CD4-positive, alpha-beta T cell treated with Interleukin-6 for 4 hours (primary cell): ENCODE measurements at places on chromosomes 13 and 19.

GRCh38 chr13:112207129-112207528, 140.2 kb downstream of the SOX1 start:
- DNase-seq, result no peak

GRCh38 chr19:16076958-16077611, 790 bp downstream of the TPM4 start:
- DNase-seq, result peak; percentile 57

GRCh38 chr19:12111943-12112637, 28.1 kb downstream of the ZNF20 start:
- no peak for DNase-seq

GRCh38 chr19:48646001-48646721, at the start of gene CA11:
Gene CA11, minus strand, starts transcription at chr19:48646187. Its CDS starts 555 bp downstream, at chr19:48645632.
- peak; percentile 94 for DNase-seq

- DNase-seq, result no peak
Observed at GRCh38 chr19:2952953-2953481, 8.2 kb upstream of the ZNF77 start.

DNA sequence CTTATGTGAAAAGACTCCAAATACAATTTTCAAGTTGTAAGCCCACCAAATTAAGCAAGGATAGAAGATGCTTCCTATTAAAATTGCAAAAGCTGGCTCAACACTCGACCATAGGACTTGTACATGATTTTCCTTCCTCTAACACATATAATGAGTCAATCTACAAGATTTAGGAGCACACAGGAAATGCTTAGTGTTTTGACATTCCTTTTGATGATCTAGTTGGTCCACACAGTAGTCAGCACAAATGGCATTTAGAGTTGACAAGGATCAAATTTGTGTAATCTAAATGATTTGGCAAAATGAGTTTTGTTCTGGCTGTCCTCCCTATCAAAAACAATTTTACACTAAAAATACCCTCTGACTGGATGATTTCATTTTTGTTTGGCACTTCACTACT, 340.2 kb downstream of the DIAPH3 start:
- DNase-seq, result no peak

DNA sequence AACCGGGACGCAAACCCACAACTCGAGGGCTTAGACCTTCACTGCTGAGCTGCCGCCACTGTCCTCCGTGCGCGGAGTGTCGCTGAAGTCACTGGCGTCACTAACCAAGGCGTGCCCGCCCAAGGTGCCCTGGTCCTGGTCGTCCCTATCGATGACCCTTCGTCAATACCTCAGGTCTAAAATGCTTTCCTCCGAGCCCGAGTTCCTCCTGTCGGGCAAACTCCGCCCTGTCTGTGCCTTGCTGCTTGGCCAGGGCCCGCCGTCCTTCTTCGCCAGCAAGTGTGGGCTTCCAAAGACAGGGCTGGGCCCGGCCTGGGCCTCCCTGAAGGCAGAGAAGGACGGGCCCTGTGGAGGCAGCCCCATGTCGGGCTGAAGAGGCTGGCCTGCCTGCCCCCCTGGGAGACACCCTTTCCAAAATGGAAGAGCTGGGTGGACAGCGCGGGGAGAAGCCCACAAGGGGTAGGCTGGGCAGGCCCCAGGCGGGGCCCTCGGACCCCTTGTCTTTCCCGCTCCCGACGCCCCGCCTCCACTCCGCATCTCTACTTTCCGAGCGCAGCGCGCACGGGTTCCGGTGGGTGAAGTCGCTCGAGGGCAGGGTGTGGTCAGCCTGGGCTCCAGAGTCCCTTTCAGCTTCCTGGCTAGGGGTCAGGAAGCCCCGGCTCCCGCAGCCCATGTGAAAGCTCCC, 13.4 kb downstream of the RB1 start:
- no peak for DNase-seq

DNA sequence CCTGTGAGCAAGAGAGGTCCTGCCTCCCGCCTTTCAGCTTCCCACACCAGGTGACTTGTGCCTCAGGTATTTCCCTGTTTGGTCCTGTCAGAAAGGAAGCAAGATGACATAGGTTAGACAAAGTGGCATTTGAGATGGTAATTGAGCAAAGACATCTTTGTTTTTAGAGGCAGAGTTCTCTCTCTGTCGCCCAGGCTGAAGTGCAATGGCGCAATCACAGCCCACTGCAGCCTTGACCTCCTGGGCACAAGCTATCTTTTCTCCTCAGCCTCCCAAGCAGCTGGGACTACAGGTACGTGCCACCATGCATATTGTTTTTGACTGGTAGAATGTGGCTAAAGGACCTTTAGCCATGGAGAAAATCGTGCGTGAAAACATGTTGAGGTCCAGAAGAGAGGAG, 339.1 kb downstream of the FGF9 start:
- DNase-seq, result no peak

- no peak for DNase-seq
Observed at GRCh38 chr19:10222201-10222890, 8.8 kb downstream of the S1PR2 start.

DNA sequence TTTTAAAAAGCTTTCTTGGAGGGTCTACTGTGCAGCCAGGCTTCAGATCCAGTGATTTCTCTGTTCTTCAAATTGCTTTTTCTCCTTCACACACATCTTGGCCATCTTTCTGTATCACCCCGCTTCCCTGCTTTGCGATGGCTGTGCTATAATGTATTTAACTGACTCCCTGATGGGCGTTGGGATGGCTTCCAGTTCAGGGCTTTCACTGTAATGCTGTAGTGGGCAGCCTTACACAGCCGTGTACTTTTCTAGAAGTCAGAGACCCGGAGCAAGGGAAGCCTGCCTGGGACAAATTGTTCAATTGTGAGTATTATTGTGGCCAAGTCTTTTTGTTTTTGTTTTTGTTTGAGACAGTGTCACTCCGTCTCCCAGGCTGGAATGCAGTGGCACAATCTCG, 19.4 kb upstream of the PAK4 start:
- no peak for DNase-seq

GRCh38 chr19:7830823-7831222, 805 bp downstream of the EVI5L start:
- DNase-seq, result no peak

- DNase-seq, result no peak
Observed at GRCh38 chr13:73231471-73231870, 172.7 kb downstream of the KLF5 start.

DNA sequence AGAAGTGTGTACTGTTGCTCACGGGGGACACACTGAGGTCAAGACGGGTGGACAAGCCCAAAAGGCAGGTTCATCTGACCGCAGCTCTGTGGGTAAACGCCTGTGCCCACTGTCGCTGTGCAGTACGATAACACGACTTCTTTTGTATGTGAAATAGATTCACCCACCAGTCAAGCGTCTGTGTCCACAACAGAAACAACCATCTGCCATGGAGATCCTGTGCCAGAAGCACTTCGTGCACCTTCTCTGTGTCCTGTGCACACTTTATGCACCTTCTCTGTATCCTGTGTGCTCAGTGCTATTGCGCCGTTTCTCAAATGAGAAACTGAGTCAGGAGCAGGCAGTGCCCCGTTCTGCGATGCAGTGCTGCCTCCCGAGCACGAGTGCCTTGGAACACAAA, 138.9 kb downstream of the ATP11A start:
- no peak for DNase-seq

DNA sequence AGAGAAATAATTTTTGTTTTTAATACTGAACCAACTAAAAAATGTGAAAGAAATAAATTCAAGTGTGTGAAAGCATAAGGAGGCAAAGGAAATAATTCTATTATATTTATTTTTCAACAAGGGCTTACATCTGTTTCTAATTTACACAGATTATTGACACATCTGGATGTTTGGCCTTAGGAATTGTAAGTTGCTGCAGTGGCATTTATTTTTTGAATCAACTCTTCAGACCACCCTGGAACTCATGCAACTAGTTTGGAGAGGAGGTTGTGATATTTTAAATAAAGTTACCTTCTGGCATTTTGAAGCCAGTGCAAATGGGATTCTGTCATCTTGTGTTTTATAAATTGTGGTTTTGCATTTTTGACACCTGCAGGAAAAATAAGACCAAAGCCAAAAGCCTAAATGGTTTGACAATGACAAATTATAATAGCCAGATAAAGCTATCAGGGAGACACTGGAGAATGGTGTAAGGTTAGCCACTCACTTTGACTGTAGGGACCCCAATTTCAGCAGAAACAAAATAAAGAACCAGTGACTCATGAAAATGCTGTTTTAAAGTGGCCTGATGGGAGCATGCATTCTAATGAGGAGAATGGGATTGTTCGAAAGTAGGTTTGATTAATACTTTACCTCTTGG, 192.9 kb downstream of the KLF5 start:
- DNase-seq, result no peak

- DNase-seq, result no peak
Observed at GRCh38 chr13:100875392-100876043, 200.9 kb upstream of the TMTC4 start.

DNA sequence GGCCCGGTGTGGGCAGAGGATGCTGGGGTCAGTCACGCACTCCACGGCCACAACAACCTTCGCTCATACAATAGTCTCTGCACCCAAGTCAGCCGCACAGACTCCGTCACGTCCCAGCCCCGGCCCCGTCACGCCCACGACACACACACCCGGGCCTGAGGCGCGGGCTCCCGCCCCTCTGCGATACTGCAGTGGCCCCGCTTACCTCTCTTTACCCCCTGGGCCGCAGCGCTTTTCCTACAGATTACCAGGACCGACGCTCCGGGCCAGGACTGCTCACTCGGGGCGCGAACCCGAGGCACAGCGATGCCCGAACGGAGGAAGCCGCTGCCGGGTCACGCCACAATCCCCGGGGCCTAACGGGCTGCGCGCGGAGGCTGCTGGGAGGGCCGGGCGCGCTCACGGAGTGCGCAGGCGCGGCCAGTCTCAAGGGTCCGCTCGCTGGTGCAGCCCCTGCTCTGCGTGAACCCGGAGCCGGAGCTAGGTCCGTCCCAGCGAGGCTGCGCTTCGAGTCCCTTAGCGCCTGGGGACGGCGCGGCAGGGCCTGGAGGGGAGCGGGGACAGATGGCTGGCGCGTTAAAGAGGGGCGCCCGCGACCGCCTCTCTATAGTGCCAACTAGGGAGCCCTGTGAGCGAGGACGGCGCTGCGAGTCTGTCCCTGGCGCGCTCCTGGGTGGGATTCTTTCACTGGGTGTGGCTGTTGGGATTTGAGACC, at the start of gene ZFP82:
TSS of gene ZFP82 (minus strand) at position 358 of the 715 bp plus-strand sequence. CDS start 8,855 bp downstream, outside the sequence.
- DNase-seq, result peak; percentile 80

GRCh38 chr13:48156466-48156865, 61.6 kb upstream of the MED4 start:
- DNase-seq, result peak; percentile 91

DNA sequence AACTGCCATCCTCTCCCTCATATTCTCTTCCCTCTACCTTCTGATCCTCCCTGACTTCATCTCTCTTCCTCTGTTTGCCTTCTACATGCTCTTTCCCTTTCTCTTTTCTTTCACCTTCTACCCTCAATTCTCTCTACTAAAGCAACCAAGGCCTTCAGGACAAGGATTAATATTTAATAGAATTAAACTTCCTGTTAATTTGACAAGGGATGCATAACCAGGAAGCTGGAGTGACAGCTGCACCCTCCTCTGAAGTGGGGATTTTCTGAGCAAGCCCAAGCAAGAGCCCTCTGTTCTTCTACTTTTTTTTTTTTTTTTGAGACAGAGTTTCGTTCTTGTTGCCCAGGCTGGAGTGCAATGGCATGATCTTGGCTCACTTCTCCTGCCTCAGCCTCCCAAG, 63.4 kb upstream of the MED4 start:
- peak; percentile 22 for DNase-seq

DNA sequence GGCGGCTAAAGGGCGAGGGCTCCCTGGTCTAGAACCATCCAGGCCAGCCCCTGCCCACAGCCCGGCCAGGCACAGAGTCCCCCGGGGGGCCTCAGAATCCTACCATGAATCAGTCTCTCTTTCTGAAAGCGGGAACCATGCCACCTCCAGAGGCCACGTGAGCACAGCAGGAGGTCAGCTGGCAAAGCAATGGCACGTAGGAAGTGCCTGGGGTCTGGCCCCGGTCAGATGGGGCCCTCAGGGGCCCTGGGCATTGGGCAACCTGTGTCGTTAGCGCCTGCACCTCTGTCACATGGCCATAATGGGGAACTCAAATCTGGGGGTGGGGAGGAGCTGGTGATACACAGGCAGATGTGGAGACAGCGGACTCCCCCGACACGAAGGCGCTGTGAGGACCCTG, 8.8 kb downstream of the MFSD12 start:
- DNase-seq, result no peak

DNA sequence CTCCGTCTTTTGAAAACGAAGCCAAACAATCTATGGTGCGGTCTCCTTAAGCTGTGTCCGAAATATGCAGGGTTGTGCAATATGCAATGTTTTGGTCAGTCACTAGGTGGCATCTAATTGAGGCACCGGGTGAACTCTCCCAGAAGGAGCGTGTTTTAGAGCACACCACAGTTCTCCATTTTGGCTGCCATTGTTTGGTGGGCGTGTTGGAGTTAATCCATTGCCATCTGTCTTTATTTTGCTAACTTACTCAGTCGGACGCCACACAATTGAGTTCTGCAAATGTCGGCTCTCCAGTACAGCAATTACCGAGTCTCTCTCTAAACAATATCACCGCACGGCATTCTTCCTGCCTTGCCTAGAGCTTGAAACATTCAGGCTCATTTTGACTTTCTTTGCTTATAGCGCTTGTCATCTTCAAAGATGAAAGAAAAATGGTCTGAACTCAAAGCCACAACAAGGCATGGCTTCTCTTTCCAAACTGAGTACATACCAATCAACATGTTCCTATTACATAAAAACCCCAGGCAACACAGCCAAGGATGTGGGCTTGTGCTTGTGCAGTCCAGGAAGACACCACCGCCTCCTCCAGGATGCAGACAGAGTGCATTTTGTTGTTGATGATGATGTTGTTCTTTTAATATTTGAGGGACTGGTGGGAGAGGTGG, 182.0 kb upstream of the SERP2 start:
- DNase-seq, result peak; percentile 53

GRCh38 chr19:5952193-5953029, 25.5 kb downstream of the RANBP3 start:
- no peak for DNase-seq

GRCh38 chr13:111790621-111791020, 276.3 kb upstream of the SOX1 start:
- no peak for DNase-seq

DNA sequence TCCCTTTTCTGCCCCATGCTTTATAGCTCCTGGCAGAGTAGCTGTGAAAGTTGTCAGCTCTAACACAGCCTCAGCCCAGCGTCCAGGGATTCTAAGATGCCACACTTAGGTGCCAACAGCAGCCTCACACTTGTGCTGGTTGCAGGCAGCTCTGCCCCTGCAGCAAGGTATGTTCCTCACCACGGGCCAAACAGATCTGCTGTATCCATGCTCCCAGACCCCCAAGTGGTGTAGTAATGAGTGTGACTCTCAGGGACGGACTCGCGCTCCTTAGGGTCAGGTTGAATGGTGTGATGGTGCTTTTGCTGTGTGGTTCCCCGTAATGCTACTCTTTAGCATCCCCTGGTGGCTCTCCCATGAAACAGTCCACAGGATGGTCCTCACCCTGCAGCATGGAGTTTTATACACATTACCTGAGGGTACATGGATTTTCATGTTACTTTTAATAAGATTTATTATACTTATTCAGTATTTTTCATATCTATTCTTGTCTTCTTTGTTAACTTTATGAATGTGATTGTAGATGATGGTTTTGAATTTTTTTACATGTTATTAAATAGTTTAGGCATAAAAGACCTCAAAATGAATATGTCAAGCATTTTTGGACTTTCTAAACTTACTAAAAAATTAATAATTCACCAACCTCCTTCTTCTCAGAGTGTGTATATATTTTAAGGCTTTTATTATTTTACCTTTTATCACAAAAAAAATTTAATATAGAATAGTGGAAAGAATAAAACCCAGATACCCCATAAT, 232.5 kb downstream of the SLC7A1 start:
- peak; percentile 26 for DNase-seq
